ENCODE measurements at places on chromosomes 16 and 17.

GRCh38 chr16:1474082-1474795, 589 bp downstream of the CLCN7 start:
- DNase-seq: no peak

DNA sequence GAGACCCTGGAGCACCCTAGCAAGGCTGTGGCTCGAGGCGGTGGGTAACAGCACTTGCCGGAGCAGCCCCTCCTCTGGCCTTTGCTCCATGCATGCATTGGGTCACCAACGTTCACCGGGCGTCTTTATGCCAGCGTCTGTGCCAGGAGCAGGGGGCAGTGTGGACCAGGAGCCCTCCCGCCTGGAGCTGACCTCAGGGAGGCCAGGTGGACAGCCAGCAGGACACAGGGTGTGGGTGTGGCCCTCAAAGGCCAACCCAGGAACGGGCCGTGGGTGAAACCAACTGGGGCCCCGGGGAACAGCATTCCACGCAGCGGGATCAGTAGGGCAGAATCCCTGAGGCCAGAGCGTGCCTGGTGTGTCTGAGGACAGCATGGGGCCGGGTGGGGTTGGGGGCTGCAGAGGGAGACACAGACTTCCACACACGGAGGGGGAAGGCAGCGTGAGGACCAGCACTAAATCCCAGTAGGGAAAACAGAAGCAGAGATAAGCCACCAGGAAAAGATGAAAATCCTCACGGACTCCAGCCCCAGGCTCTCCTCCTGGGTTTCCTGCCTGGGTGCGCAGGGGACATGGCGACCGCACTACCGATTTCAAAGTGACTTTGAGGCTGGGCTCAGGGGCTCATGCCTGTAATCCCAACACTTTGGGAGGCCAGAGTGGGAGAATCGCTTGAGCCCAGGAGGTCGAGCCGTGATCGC, 2.9 kb upstream of the CD7 start:
- no peak for DNase-seq

DNA sequence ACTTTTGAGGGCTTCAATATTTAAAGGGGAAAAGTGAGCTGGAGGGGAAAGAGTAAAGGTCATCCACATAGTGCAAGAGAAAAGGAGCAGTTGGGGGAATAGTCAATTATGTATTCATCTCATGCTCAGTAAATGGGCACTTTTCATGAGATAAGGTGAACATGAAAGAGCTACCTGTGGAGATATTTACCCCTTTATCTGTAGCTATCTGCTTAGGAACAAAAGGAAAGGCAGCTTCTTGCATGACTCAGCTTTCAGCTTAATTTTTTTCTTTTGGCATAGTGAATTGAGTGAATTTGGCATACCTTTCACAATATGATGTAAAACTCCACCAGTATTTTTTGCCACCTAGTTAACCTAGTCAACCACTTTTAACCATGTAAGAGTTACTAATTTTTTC, 26.4 kb downstream of the CPD start:
- DNase-seq: no peak

- no peak for DNase-seq
These were observed 27.0 kb downstream of the ATP6V0A1 start for GRCh38 chr17:42485680-42486079.

DNA sequence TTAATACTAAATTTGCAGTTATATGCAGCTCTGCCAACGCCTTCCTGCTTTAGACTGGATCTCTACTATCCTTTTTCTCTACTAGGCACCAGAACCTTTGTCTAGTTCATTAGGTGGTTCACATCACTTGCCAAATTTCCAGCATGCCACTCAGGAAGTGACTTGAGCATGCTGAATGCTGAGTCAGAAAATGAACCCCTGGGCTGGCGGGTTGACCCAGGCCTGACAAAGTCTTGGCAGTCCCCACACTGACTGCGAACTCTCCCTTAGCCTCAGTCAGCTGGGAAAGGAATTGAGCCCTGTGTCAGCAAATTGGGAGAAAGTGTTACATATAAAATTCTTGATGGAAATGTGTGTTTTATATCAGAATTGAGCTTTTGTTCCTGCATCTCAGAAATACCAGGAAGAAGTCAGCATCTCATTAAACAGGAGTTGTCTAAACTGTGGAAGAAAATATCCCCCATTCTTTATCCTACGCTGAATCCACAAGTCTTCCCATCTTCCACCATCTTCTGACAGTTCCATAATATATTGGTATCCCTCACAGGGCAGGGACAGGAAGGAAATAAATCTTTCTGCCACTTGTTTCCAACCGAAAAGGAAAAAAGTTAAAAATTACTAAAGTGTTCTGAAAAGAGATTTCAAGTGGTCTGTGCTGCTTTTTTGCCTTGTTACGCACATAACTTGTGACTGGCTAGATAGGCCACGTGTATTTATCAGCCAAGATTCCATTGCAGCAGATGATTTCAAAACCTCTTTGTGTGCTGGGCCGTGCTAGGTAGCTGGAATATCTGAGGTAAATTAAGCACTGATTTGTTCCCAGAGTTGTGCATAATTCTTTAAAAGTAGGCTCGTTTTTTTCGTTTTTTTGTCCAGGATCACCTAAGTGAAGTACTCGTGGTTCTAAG, 16.7 kb upstream of the SLC12A3 start:
- DNase-seq: peak; percentile 91

DNA sequence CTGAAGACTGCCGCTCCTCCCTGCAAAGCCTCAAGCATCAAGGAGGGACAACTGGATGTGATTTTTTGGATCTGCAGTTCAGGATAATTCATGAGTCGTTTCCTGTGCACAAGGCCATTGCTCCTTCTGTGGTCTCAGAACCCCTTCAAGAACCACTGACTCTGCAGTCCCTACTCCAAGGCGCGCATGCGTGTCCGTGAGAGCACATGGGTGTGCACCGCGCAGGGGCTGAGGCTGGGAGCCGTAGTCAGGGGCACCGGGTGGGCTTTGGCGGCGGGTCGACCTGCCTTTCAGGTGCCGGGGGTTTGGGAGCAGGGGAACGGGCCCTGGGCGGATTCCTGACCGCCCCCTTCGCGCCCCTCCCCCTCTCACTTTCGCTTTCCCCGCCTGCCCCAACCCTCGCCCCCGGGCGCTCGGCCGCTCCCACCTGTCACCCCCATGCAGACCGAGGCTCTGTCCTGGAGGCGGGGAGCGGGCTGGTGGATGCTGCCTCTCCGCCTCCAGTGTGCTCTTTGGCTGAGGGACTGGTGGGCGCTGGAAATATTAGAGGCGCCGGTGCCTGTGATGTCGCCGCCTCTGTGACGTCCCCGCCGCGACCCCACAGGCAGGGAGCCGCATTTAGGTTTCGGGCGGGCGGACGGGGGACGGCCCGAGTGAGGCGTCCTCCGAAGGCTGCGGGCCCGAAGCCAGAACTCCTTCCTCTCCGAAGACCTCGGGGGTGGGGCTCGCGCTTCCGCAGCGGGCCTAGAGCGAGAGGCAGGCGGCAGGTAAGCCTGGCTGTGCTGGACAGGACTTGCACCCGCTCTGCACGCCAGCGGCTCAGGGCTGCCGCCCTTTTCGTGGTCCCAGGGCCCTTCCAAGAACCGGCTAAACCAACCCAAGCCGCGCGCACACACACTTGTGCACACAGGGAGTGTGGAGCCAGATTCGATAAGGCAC, at the start of gene SPATA32:
SPATA32 (minus strand) TSS at position 518 of the 939 bp plus-strand sequence; CDS start at position 440, 78 bp downstream.
- no peak for DNase-seq

DNA sequence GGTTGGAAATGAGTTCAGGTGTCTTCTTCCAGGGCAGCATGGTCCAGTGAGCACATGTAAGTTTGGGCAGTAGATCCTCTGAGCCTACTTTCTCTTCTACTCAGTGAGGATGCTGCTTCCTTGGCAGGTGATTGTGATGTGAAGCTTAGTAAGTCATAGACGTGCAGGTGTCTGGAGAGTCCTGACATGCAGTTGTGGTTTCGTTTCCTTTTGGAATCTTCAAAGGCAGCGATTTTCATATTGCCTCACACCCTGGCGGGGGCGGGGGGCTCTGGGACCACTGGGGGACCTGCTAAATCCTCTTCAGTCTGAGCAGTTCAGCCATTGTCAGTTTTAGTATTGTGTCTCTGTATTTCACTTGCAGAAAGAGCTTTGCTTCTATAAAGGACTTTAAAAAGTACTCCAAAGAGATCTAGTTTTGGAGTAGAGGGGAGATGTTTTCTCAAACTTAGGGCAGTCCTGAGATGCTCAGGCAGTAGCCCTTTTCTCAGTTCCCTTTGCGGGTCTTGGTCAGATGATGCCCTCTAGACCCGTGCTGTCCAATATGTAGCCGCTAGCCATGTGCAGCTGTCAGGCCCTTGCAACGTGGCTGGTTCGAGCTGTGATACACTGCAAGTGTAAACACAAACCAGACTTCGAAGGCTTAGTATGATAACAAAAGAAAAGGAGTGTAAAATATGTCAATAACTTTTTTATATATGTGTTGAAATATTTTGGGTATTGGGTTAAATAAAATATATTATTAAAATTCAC, 4.0 kb upstream of the CDK5R1 start:
- peak; percentile 82 for DNase-seq

DNA sequence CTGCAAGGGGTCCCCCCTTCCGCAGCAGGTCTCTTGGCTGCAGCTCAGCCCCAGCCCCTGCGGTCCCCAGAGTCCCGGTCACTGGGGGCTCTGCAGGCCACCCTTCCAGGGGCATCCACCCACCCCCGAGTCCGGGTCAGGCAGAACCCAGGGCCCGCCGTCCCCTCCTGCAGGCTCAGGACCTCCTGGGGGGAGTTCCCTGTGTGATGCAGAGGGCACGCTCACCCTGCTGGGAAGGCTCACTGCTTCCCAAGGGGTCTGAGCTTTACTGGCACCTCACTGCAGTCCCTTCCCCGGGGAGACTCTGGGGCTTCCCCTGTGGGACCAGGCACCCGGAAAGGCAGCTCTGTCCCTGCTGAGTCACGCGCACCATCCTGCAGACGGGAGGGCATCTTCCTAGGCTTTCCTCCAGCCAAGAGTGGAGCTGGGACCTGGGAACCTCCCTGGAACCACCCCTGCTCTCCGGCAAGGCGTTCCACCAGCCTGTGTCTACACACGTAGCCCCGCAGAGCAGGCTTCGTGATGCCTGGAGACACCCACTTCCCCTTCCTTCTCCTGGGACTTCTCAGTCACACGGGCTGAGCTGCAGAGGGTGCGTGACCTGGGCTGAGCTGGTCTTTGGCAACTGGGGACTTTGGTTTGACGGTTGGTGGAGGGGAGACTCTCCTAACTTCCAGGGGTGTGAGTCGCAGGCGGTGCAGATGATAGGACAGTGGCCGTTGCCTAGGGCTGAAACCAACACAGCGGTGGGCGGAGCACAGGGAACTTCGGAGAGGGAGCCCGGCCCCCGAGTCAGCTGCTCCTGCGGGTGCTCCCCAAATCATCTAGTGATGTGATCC, 23.4 kb downstream of the SLC25A10 start:
- peak; percentile 46 for DNase-seq

- no peak for DNase-seq
These were observed 868.4 kb upstream of the SOX9 start for GRCh38 chr17:71252436-71252835.

DNA sequence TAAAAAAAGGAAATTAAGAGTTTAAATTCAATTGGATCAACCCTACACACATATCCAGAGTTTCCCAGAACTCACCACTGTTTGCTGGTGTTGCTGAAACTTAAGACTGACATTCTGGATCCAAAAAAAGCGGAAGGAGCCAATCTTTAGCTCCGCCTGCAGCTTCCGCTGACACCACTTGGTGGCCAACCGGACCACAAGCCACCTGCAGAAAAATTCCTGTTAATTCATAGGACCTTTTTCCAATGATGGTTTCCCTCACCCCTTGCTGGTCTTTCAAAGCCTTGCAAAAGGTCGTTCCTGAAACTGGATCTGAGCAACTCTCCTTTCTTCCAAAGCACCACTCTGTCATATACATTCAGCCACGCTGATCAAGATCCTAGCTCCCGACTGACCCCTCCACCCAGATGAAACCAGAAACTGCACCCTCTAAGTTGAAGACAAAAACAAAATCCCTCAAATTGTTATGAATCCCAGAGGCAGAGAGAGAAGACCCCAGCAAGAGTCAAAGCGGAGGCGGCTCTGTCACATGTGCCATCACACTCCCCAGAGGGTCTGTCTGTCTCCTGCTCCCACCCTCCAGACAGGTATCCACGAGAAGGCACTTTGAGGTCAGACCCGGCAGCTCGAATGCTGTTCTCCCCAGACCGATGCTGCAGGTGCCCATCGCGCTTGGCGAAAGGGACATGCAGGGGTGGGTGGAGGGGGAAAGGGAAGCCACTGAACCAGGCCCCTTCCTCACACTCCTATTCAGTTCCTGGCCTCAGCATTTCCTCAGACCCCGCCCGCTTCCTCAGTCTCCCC, 773 bp downstream of the BLTP2 start:
- peak; percentile 78 for DNase-seq

DNA sequence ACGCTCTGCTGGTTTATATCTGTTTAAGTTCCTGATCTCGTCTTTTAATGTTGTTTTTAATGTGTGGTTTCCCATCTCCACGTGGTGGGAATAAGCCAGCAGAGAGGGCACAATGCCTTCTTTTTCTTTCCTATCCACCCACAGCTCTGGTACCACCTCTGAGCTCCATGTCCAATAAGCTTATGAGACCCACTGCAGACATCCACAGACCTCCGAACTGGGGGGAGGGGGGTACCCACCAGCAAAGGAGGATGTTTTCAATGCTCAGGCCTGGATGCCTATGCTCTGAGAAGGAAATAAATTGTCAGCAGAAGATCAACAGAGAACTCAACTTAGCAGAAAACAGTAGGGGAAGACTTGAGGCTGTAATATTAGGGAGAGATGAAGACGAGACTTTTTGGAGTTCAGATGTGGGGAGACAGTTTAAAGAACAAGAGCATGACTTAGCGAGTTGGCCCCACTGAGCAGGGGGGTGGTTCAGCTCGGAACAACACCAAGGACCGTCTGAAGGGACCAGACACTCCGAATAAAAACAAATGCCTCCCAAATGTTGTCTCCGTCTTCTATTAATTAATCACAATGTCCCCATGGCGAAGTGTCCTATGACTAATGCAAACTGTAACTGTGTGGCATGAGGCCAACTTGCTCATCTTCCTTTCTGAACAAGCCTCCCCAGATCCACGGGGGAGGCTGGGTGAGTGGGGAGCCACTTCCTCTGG, 62.7 kb downstream of the GAS7 start:
- no peak for DNase-seq

- no peak for DNase-seq
These were observed 4.6 kb downstream of the KRT34 start for GRCh38 chr17:41377546-41377945.

- no peak for DNase-seq
These were observed 870.1 kb downstream of the CDH11 start for GRCh38 chr16:64251742-64252141.

DNA sequence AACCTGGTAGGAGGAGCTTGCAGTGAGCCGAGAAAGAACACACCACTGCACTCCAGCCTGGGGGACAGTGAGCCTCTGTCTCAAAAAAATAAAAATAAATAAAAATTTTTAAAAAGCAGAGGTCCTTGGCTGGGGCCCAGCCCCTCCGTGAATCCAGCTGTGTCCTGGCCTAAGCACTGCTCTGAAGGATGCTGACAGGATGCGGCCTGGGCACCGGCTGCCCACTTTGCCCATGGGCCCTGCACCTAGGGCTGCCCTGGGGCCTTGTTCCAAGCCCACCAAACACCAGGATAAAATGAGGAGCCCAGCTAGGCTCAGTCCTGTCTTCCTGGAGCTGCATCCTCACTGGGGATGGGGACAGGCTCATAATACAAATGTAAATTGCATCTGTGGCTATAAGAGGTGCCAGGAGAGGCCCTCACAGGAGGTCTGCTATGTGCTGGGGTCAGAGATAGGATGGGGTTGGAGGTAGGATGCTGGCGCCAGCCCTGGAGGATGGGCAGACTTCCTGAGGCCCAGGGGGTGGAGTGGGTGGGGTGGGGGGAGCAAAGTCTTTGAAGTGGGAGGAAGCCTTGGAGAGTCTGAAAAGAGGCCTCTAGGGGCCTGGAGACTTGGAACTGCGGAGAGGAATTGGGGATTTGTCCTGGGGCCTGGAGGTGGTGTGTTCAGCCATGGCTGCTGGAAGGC, 6.2 kb downstream of the C16orf89 start:
- no peak for DNase-seq
